ENCODE measurements at places on chromosomes 13 and 19.

DNA sequence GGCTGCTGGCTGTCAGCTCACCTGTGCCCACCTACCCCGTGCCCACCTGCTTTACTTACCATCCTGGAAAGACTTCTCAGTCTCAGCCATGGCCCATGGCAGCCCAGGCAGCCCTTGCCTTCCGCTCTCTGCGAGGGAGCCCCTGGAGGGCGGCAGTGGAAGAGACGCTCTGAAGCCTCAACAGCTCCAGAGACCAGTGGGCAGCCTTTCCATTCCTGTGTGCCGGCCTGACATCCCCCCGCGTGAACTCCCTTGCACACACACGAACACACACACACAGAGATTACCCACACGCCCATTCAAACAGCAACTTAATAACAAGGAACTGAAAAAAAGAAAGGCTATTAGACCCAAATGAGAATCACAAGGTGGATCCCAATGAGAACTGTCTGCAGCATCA is 14.2 kb upstream of the RASA3 start:
- peak; percentile 61 for DNase-seq

DNA sequence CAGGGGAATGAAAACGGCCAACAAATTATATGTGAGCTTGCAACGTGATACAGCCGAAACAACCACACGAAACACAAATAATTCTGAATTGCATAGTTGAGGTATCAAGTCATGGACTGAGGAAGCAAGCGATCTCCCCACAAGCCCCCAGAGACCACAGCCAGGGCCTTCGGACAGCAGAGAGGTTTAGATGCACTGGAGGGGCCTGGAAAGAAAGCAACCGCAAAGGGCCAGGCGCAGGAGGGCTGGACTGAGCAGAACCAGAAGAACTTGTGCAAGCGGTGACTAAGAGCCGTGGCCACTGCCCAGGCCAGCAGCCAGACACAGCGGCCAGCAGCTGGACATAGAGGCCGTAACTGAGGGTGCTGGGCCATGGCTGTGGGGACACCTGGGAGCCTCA is 131.4 kb downstream of the TNFRSF19 start:
- DNase-seq, result no peak

- no peak for DNase-seq
These were observed 46.8 kb downstream of the COG3 start for GRCh38 chr13:45511310-45512097.

DNA sequence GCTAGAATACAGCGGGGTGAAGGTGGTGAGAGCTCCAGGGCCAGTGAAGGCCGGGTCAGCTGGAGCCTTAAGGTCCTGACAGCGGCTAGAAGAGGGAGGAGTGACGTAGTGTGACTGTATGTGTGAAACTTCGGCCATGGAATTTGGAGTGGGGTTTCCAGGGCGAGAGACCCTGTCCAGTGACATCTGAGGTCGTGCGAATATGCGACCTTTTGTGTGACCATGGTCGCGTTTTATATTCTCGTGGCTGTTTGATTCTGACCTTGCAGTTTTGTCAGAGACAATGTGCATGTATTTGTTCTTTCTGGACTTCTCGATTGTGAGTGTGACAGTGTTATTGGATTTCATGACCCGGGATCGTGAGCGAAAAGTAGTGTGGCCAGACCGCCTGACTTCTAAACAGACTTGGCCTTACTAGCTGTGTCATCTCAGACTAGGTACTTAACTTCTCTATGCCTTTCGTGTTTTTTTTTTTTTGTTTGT is 405 bp upstream of the ZNF569 start:
- DNase-seq, result no peak

DNA sequence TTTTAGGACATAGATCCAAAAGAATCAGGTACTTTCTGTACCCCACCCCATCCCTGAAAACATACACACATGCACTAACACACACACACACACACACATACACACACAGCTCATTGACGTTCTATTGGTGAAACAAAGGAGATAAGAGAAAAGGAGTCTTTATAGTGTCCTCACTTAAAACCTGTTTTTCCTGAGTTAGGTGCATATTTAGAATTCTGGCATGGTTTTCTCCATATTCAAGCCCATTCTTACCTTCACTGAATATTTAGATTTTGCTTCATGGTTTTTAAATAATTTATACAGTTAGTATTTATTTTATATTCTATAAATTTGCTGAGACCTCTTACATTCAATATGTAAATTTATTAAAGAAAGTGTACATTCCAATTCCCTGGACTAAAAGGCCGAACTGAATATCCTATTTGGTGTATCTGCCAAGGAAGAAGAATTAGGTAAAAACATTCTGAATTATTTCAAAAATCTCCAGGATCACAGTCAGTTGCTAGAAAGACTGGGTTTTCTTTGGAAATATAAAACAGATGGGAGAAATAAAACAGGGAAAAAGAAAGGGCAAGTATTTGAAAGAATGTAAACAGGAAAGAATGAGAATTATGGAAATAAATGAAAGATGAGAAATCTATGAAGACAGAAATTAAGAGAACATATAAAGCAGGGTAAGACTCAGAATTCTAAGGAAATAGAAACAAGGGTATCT is 556.2 kb downstream of the KCTD12 start:
- DNase-seq, result no peak

DNA sequence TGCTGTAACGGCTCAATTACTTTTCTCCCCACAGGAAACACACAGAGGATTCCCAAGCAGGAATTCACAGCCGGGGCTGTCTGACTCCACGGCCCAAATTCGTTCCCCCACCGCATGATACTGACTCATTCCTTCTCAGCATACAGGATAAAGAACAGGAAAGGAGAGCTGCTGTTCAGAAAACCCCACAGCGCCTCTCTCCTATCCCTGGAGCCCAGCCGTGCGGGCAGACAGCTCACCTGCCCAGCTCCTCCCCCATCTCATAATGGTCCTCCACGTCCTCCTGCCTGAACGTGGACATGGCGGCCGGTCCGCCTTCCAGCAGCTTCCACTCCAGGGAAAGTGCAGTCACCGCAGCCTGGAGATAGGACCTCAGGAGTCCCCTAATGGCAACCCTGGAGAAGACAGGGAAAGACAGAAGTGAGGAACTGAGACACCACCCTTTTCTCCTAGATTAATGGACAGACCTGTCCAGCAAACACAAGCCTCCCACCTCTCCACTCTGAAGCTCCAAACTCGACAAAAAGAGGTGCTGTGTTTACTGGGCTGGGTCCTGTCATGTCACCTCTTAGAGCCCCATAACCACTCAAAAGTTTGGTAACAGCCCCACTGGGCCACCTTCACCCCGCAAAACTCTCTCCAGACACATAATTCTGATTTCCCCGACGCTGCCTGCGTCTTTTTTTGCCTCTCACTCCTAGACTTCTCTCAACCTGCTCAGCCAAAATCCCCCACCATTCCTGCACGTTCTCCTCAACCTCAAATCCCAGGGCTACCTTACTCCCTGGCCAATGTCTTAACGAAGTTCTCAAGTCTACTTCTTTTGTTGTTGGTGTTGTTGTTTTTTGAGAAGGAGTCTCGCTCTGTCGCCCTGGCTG is 1.2 kb downstream of the DAPK3 start:
- no peak for DNase-seq

DNA sequence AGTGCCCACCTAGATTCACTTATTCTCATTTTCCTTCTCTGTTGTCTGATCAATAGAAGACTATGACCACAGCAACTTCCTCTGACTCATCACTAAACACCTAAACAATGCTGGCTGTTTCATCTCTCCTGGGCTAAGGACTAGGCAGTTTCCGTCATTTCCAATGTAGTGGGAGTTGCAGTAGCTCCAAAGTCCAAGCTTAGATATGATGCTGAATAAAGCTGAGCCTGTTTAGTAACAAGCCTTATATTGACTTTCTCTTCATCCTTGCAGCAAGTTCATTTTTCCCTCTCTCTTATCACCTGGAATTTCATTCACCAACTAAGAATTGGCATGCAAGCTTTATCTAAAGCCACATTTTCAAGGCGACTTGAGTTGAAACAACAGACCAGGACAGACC is 53.5 kb upstream of the PCDH9 start:
- no peak for DNase-seq

DNA sequence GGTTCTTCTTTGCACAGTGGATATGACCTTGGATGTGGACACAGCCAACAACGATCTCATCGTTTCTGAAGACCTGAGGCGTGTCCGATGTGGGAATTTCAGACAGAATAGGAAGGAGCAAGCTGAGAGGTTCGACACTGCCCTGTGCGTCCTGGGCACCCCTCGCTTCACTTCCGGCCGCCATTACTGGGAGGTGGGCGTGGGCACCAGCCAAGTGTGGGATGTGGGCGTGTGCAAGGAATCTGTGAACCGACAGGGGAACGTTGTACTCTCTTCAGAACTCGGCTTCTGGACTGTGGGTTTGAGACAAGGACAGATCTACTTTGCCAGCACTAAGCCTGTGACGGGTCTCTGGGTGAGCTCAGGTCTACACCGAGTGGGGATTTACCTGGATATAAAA is 9.4 kb downstream of the RFPL4AL1 start:
- no peak for DNase-seq

DNA sequence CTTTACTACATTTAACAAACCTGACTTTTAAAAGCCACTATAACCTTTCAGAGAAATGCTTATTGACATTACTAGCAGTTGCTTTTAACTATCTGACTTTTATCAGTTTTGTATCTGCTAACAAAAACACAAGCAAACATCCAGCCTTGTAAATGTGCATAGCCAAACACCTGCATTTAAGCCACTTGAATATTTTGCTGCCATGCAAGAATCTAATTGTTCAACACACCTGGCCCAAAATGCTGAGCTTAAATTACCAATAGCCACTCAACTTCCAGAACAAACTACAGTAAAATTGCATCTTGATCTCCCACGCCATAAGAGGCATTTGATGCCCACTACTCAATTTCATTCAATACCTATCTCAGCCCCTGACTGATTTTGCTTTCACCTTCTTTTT is 9.3 kb downstream of the ZIC5 start:
- DNase-seq, result no peak

DNA sequence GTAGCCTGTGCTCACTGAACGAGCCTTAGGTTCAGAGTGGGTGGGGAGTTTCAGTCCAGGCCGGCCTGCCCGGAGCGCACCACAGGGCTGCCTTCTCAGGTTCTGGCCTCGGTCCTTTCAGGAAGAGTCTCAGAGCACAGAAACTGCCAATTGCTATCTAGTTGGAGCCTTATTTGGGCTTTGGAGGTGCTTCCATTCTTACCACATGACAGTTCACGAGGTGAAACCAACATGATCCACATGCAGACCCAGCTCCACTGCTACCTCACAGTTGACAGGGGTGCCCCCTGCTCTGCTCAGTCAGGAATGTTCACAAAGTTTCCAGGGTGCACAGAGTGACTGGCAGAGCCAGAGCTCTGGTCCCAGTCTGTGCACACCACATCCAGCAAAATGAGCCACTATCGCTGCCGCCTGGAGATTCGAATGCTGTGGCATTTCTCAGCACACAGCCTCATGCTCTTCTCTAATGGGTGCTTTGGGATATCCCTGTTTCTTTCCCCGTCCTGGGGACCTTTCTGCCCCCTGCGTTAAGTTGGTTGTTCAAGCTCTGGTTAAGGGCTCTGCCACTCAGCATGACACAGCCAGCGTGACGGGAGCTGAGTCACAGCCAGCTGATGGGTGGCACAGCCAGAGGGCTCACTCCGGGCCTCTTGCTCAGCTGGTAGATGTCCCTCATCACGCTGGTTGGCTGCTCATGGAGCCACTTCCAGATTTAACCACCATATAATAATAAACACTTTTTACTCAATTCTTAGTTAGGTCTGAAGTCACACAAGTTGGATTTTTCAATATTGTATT is 7.5 kb upstream of the SACS start:
- DNase-seq, result no peak

DNA sequence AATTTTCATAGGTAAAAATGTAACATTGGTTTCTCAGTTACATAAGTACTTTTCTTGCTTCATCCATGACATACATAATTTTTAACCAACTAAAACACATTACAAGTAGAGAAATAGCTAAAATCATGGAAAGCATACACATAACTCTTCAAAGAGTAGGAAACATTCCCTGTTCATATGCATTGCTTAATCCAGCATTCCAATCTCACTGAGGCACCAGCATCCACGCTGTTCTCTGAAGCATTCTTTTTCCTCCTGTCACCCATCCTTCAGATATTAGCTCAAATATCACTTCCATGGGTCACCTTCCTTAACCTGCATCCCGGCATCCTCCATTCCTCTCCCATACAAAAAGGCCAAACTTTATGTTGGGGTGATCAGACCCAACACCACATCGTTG is 79.1 kb downstream of the ZNF254 start:
- no peak for DNase-seq

DNA sequence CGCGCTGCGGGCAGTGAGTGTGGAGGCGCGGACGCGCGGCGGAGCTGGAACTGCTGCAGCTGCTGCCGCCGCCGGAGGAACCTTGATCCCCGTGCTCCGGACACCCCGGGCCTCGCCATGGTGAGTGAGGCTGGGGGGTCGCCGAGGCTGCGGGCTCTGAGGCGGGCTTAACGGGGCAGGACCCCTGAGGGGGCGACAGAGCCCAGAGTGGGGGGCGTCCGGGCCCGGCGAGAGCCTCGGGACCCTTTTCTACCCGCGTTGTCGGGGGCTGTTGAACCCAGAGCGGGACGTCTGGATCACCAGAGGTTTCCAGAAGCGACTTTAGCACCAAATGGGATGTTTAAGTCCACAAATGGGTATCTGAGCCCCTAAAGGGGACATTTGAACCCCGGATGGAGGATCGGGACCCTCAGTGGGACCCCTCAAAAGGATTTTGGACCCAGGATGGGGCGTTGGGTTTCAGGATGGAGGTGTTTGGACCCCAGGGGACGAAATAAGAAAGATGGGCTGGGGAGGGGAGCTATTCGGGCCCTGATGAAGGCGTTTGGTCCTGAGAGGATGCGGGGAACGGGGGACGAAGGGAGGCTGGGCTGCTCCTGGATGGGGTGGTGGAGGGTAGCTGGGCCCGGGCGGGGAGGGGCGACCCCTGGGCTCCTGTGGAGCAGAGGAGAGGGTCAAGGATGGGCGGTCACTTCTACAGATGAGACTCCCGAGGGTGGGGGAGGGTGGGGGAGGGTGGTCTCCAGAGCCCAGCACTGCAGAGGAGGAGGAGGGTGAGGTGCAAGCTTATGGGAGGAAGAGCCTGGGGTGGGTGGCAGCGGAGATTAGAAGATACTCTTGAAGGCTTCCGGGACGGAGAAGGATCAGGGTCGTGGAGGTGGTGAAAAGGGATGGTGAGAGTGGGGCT is at the start of gene CALM3:
Gene CALM3 (plus strand): TSS at position 13 of the 907 bp plus-strand sequence. CDS start 105 bp downstream, at position 118.
- no peak for DNase-seq
